ENCODE measurements at places on chromosomes 16 and 17.
A peak's percentile ranks its signal among the peaks of the same experiment; 100 is the strongest.

- peak; percentile 9 for DNase-seq
Observed at GRCh38 chr17:6297960-6298359, 137.0 kb downstream of the AIPL1 start.

DNA sequence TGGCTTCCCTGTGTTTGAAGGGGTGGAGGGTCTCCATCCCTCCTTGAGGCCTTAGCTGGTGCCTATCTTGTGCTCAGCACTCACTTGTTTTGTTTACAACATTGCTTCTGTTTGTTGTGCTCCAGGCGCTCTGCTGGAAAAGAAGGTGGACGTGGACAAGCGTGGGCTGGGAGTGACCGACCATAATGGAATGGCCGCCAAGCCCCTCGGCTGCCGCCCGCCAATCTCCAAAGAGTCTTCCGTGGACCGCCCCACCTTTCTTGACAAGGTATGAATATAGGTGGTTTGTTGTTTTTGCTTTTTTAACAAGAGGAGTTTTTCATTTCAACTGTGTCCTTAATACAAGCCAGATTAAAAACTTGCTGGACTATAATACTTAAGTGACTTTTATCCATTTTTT lies 53.5 kb downstream of the TMC6 start:
- DNase-seq = no peak

DNA sequence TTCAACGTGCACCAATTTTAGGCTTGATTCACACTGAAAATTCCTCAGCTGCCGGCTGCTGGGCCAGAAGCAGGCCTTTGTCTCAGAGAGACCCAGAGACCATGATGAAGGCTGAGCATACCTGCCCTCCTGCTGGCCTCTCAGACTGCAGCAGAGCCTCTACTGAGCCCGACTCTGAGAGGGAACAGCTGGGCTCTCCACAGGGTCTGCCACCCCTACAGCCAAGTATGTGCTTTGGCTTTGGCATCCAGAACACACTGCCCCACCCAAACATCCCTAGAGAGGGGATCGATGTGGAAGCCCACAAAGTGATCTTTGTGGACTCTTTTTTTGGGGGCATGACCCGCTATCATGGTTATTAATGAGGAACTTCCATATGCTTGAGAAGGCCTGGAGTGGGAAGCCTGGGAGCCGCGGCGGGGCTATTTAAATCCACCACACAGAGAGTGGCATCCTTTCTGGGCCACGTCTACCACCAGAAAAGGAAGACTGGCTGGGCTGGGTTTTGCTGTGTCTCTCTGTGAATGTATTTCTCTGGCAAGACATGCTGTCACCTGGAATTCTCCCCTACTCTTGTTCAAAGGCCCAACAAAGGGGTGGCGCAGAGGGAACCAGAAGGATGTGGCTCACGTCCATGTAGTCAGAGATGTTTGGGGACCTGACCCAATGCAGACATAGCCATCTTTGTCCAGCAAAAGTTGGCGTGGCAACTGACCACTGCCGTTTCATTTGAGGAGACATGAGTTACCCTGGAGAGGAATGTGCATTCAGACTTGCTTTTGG lies 69.3 kb downstream of the GNAO1 start:
- DNase-seq = no peak

DNA sequence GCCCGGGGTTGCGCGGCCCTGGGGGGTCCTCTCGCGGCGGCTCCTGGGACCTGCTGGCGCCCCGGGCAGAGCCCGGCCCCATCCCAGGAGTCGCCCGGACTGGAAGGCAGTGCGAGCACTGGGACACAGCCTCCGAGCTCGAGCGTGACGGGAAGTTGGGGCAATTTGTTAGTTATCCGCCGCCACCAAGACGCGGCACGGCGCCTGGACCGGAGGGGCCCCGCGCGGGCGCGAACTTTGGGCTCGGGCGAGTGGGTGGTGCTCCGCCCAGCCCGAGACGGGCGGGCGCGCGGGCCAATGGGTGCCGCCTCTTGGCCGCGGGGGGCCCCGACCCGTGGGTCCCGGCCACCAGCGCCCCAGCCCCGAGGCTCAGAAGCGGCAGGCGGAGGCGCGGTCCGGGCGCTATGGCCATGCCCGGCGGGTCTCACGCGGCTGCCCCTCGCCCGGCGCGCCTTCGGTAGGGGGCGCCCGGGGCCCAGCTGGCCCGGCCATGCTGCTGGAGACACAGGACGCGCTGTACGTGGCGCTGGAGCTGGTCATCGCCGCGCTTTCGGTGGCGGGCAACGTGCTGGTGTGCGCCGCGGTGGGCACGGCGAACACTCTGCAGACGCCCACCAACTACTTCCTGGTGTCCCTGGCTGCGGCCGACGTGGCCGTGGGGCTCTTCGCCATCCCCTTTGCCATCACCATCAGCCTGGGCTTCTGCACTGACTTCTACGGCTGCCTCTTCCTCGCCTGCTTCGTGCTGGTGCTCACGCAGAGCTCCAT lies at the start of gene ADORA2B:
Gene ADORA2B, plus strand, starts transcription at position 372 of the 768 bp plus-strand sequence. Its CDS starts 119 bp downstream, at position 491.
- no peak for DNase-seq

- DNase-seq = no peak
Observed at GRCh38 chr17:18267927-18268711, 7.7 kb downstream of the MIEF2 start.

DNA sequence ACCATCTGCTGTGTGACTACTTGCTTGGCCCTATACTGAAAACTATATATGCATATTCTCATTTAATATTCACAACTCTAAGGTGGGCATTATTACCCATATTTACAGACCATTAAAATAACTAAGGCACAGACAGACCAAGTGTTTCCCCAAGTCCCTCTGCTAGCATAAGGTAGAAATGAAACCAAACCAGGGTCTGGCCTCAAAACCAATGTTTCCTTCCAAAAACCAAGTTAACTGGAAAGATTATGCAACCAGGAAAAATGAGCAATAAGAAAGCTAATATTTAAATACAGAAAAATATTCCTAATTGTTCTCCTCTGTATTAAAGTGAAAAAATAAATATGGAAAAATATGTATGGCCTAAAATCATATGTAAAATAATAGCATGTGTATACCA lies 50.1 kb downstream of the XPO6 start:
- DNase-seq = no peak
